ENCODE measurements at places on chromosomes 1 and 21.

GRCh38 chr1:30058970-30059369 lies 664.4 kb downstream of the MATN1 start:
- no peak for DNase-seq

GRCh38 chr1:206498685-206499084 lies 8.6 kb upstream of the RASSF5 start:
- no peak for DNase-seq

- DNase-seq: no peak
These were observed 57.6 kb downstream of the TRIM33 start for GRCh38 chr1:114453361-114453784.

DNA sequence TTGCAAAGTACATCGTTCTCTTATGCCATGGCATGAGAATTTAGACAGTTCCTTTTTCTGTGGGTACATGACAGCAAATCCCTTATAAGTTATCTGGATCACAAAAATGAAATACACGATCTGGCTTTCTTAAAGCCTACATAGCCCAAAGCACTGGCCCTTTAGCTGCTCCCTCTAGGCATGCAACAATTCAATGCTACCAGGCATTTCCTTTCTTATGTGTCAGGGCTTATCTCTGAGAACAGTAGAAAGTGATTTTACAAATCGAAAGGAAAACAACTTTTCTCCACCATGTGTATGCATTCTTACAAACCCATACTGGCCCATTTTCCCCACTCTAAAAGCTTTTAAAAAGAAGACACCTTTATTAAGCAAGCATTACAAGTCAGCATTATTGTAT lies 139.7 kb downstream of the GRIK1 start:
- no peak for DNase-seq

GRCh38 chr21:44892536-44893277 lies 19.2 kb upstream of the PTTG1IP start:
- peak; percentile 85 for DNase-seq

GRCh38 chr1:106173101-106173500 lies 883.4 kb upstream of the PRMT6 start:
- no peak for DNase-seq

- no peak for DNase-seq
These were observed at the start of gene NAV1 for GRCh38 chr1:201538612-201539551. Gene NAV1 (plus strand): TSS chr1:201539127. CDS start chr1:201622885, 83,758 bp downstream.

GRCh38 chr1:113027449-113027848 lies 45.5 kb upstream of the LRIG2 start:
- no peak for DNase-seq

DNA sequence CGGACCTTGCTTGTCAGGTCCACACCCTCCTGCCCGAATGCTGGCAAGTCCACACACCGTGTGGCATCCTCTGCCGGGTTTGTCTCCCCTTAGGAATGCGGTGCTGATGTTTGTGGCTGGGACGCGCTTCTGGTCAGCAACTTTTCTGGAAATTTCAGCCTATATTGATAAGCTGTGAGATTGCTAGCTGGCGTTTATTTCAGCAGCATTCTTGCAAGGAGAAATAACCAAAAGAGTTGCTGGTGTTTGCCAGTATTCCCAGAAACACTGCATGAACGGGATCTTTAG lies 601 bp downstream of the CEPT1 start:
- DNase-seq: no peak

DNA sequence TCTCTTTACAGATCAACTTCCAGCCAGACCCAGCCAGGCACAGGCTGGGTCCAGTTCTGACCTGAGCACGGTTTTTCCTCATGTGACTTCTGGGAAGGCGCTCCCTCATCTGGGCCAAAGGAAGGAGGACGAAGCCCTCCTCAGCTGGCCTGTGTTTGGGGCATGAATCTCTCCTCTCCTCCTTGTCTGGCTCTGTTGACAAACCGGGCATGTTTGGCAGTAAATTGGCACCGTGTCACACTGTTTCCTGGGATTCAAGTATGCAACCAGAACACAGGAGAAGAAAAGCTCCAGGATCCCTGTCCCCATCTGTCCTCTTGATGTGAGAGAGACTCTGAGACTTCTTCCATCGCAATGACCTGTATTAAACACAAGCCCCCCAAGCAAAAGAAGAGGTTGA lies 18.3 kb downstream of the NECAP2 start:
- DNase-seq: no peak

DNA sequence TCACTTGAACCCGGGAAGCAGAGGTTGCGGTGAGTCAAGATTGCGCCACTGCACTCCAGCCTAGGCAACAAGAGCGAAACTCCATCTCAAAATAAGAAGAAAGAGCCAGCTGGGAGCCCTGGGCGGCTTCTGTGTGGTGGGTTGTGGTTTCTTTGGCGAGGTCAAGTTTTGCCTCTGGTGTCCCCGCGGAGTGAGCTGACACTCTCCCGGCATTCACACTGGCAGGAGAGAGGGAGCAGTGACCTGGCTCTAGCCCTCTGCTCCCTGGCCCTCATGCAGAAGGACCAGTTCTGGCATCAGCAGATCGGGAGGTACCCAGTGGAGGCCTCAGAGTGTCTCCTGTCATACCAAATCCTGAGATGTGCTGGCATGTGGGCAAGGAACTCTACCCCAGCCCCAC lies 81.0 kb upstream of the VAMP3 start:
- no peak for DNase-seq

- DNase-seq: no peak
These were observed 108.2 kb downstream of the CLEC20A start for GRCh38 chr1:178388418-178389145.

DNA sequence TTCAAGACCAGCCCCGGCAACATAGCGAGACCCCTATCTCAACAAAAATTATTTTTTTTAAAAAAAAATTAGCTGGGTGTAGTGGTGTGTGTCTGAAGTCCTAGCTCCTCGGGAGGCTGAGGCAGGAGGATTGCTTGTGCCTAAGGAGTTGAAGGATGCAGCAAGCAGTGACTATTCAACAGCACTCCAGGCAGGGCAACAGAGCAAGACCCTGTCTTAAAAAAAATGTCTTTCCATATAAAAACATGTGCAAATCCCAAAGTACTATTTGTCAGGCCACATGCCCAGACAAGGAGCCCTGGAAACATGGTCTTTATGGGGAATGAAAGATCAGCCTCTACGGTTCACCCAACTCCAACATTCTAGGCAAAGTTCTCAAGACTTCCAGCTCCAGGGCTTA lies 13.3 kb downstream of the IFFO2 start:
- no peak for DNase-seq

DNA sequence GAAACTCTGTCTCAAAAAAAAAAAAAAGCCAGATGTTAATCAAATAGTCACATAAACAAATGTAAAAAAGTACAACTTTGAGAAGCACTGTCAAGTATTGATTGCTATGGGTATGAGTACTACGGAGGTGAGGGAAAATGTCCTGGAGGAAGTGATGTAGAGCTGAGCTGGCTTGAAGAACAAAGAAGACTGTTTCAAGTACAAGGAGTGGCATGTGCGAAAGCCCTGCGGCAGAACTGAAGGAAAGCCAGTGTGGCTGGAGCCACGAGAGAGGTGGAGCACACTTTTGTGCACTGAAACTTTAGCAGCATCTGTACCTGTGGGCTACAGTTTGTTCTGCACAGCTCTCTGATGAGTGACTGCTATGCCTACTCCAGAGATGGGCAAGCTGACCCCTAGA lies 5.4 kb upstream of the RPS6KA1 start:
- DNase-seq: no peak

DNA sequence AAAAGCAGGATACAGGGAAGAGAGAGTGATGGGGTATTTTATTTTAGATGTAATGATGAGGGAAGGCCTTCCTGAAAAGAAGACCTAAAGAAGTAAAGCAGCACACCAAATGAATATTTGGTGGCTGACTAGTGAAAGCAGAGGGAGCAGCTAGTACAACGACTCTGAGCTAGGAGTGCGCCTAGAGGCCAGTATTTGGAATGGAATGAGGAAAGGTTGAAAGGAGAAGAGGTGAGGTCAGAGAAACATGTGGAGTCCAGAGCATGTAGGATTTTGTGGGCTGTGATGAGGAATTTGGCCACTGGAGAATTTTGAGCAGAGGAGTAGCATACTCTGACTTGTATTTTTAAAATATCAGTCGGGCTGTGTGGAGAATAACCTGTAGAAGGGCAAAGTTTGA lies 11.8 kb upstream of the RPL5 start:
- DNase-seq: no peak

GRCh38 chr1:234911787-234912186 lies 216.8 kb downstream of the TOMM20 start:
- no peak for DNase-seq

DNA sequence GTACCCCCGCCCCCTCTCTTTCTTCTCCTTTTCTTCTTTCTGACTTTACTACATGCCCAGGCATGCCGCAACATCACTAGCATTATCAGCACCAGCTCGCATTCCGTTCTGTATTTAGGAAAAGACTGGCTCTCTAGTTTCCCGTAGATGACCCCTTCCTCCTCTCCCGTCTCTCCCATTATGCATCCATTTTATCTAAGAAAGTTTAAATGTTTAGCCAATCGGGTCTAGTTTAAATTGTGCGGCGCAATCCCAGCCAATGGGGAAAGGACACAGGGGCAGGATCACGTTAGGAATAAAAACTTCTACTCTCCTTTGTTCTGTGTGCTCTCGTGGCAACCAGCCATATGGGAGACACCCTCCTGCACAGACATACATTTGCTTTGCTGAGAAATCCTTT lies 2.3 kb upstream of the KRTAP10-7 start:
- no peak for DNase-seq

GRCh38 chr1:179707406-179707805 lies 35.7 kb upstream of the FAM163A start:
- DNase-seq: no peak

GRCh38 chr1:101314244-101314643 lies 77.4 kb downstream of the S1PR1 start:
- DNase-seq: peak; percentile 42

DNA sequence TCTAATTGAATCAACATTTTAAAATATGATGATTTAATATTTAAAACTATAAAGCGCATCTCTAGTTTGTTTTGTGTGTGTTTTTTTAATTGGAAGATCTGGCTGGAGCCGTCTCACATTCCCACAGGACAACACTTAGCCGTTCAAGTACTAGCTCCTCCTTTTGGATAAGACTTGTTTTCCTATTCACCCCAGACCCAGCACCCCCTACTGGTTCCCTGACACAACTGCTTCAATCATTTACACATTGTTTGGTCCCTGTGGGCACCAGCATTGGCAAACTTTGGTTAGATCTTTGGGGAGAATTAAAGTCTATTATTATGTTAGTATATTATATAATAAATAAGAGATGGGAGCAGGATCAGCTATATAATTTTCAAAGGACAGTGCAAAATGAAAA lies 34.5 kb downstream of the TYW3 start:
- DNase-seq: no peak

- DNase-seq: no peak
These were observed 195.3 kb upstream of the USP25 start for GRCh38 chr21:15534450-15534886.

GRCh38 chr21:17931080-17931479 lies 111.9 kb upstream of the C21orf91 start:
- no peak for DNase-seq

- peak; percentile 2 for DNase-seq
These were observed 5.7 kb upstream of the TMEM167B start for GRCh38 chr1:109084563-109085517.

DNA sequence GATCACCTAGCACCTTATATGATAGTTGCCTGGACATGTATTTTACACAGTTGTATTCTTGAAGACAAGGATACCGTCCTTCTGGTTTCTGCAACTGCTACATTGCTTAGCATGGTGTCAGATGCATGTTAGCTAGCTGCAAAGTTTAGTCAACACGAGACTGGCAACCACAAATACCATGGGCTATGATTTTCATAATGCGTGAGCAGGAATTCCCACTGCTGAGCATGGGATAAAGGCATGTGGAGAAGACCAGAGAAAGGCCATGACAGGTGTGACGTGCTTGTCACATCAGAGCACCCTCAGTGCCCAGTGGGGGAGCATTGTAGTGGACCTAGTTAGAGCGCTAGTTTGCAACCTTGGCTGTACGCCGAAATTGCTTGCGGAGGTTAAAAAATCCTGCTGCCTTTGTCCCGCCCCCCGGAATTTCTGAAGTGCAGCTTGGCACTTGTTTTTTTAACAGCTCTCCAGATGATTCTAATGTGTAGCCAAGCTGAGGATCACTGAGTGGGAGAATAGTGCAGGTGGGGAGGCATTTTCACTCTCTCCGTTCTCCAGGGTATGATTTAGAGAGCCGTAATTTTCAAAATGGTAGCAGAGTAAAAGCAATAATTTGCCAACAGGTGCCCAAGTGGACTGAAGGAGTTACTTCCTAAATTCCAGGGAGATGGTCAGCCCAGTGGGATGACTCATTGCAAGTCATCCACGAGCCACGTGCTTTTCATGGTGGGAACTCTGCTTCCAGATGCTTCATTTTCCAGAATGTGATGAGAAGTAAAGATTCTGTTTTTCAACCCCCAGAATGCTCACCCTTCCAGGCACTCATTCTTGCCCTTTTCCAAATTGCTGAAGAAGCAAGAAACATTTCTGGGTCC lies 81.0 kb downstream of the CNIH3 start:
- no peak for DNase-seq

DNA sequence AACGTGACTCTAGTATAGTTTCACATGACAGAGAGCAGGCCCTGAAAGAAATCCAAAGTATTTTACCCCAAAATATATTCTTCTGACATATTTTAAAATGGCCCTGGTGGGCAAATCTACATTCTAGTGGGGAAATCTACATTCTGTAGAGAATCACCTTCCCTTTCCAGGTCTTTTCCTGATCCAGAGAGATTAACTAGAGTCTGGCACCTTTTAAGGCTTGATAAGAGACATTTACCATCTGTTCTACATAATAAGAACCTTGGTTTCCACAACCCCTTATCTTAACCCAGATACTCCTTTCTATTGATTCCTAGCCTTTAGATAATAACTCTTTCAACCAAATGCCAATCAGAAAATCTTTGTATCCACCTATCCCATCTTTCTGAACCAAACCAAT lies 17.0 kb upstream of the L1TD1 start:
- no peak for DNase-seq

DNA sequence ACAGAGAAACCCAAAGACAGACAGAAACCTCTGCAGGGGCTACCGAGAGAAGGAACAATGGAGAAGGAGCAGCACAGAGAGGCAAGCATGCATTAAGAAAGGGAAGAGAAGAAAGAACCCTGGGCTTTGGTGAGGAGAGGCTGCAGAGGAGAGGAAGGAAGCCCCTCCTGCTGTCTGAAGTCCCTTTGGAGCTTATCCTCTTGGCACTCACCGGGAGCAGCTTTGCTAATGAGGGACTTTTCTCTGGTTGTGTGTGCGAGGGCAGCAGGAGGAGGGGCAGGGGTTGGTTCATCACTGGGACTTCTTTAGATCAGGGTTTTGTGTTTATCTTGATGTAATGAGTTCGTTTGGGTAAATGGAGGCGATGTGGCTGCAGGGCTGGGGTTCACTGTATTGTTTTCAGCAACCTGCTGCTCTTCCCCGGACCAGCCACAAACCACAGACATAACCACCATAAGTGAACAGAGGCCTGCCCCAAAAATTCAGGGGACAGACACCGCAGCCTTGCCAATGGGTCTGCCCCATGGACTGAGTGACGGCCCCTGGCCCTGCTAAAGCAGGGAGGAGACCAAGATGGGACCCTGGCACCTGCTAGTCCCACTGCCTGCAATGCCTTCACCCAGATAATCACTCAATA lies 100.6 kb downstream of the KCND3 start:
- no peak for DNase-seq
